Stimulated activated effector memory CD8-positive, alpha-beta T cell treated with anti-CD3 and anti-CD28 coated beads, Interleukin-12 subunit alpha, Interleukin-12 subunit beta, amount 100 ng/mL, for 72 hours (primary cell): ENCODE measurements at places on chromosomes 7 and 10.

GRCh38 chr10:124242365-124242764, 149.0 kb upstream of the CHST15 start:
- DNase-seq = no peak

- DNase-seq = no peak
Measured at GRCh38 chr10:9081253-9081652, 1026.8 kb downstream of the GATA3 start.

- no peak for DNase-seq
Measured at GRCh38 chr10:125466685-125467084, 216.3 kb downstream of the TEX36 start.

- no peak for DNase-seq
Measured at GRCh38 chr7:41648501-41648900, 54.4 kb downstream of the INHBA start.
